ENCODE measurements at places on chromosomes 16 and 17. TPM values are rescaled to one million over a fixed set of nuclear protein-coding genes. Genes with fewer than 3 reads are reported as not detected.

ALOX12 gene
- total RNA-seq, result not detected

FGF11 gene
- 2.1 TPM for total RNA-seq

KRTAP3-1 gene
- total RNA-seq, result not detected

LPCAT2 gene
- 0.40 TPM for total RNA-seq

Measured in activated CD4-positive, alpha-beta memory T cell treated with anti-CD3 and anti-CD28 coated beads for 36 hours (primary cell).